ENCODE measurements at places on chromosomes 1 and 21.

DNA sequence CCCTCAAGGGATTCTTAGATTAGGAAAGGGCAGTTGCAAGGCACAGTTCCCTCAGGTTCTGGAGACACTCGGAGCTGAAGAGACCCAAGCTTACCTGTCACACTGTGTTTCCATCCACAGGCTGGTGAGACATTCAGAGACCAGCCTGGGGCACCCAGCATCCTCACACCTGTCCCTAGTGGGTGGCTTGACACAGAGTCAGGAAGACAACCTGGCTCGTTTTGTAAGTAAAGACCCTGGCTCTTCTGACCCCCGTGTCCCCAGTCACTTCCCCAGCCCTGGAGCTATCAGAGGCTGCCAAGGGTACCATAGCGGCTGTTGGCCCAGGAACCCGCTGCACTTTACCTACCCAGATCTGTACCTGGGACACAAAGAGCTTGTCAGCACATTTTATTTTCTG lies 409.8 kb downstream of the MATN1 start:
- DNase-seq = no peak

- no peak for DNase-seq
These were observed 25.0 kb upstream of the SYDE2 start for GRCh38 chr1:85225624-85226380.

DNA sequence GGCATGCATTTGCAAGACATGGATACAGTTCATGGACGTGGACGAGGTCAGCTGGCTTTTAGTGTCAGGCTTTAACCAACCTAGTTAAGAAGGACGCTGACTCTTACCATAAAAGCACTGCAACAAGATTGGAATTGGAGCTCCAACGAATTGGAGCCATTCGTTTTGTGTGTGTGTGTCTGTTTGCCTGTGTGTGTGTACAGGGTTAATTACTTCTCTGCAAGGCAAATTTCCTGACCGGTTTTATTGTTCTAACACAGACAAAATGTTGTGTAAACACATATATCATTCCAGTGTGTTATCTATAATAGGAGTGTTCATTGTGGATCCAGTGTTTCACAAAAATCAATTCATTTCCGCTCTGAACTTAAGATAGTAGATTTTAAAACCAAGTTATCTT lies 7.9 kb downstream of the ITSN1 start:
- DNase-seq = no peak

GRCh38 chr21:16879479-16879878 lies 633.4 kb upstream of the CXADR start:
- no peak for DNase-seq

DNA sequence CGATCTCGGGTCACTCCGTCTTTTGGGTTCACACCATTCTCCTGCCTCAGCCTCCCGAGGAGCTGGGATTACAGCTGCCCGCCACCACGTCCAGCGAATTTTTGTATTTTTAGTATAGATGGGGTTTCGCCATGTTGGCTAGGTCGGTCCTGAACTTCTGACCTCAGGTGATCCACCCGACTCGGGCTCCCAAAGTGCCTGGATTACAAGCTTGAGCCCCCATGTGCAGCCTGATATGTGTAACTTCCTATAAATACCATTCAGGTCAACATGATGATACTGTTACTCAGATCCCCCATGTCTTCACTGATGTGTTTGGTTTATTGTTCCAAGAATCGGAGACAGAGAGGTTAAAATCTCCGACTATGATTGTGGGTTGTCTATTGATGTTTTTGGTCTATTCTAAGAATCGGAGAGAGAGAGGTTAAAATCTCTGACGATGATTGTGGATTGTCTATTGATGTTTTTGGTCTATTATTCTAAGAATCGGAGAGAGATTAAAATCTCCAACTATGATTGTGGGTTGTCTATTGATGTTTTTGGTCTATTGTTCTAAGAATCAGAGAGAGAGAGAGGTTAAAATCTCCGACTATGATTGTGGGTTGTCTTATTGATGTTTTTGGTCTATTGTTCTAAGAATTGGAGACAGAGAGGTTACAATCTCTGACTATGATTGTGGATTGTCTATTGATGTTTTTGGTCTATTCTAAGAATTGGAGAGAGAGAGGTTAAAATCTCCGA lies 17.0 kb downstream of the C1orf159 start:
- no peak for DNase-seq

DNA sequence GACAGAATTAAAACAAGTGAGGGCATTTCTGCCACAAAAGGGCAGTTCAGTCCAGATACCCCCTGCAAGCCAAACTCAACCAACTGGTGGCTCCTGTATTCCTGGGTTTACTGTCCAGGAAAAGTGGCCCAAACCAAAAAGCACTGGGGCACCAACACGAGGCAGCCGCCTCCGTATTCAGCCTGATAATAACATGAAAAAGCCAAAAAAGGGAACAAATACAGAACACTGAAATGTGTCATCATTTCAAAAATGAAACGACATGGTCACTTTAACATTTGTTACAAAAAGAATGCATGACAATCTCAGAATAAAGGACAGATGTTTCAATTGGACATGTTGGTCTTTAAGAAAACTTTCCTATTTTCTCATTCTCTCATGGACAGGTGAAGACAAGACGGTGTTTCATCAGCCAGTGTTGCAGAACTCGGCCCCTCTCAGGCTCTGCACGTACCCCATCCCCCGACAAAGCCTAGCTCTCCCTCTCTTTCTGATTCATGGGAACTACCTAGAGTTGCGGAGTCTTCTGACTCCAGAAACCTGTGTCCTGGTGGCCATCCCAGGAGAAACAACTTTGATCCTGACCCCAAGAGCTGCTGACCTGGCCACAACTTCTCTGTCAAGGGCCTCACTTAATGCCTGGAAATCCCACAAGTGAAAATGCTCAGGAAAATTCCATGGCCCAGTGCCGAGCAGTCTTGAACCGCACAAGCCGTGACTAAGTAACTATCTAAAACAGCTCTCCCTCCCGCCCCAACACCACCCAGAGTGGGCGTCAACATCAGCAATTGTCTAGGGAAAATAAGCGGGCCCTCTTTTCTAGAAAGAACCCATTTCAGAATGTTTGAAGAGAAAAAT lies 27.1 kb downstream of the ZBTB17 start:
- no peak for DNase-seq

GRCh38 chr1:85587841-85588240 lies 7.3 kb downstream of the CCN1 start:
- no peak for DNase-seq

DNA sequence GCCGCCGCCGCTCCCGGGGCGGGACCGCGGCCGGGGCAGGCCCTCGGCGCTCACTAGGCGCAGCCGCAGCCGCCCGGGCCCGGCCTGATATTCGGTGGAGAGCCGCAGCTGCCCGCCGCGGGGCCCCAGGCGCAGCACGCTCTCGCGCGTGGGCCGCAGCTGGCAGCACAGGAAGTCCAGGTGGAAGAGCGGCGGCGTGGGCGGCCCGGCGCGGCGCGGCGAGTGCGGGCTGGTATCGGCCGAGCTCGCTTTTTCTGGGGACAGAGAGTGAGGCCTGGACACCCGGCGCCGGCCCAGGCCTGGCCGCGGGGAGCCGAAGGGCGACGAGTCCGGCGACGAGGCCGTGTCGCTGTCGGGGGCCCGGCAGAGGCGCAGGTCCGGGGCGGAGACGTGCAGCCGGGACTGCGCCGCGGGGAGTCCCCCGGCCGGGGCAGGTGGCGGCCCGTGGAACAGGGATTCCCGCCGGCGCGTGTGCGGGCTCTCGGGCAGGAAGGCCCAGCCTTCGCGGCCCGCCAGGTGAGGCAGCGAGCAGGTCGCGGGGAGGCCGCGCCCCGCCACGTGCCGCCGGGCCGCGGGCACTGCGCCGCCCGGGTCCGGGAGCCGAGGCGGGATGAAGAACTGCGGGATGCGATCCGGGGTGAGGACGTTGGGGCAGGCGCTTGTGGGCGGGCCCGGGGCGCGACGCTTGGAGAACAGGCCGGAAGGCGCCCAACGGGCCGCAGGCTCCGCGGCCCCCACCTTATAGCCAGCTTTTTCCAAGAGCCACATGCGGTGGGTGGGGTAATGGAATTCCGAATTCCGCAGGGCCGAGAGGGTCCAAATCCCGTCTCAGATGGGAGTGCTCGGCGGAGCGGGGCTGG lies 1.2 kb downstream of the C2CD4D start:
- DNase-seq = no peak

DNA sequence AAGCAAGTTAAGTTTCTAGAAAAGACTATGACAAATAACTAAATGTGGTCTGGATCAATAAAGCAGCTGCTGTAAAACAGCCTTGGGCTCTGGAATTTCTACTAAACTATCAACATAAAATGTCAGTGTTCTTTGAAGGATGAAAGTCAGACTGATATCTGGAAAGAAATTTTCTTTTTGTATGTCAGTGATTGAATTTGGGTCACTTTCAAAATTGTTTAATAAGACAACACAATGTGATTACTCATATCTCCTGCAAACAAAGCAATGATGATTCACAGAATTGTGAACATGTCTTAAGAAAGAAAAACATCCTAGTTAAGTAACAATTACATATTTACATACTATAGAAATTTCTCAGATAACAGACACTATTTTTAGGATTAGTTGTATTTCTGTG lies 826.4 kb downstream of the PLA2G4A start:
- no peak for DNase-seq

All from left renal pelvis (tissue), 4 donors.